ENCODE measurements at places on chromosomes 1 and 21.
A peak's percentile ranks its signal among the peaks of the same experiment; 100 is the strongest.

DNA sequence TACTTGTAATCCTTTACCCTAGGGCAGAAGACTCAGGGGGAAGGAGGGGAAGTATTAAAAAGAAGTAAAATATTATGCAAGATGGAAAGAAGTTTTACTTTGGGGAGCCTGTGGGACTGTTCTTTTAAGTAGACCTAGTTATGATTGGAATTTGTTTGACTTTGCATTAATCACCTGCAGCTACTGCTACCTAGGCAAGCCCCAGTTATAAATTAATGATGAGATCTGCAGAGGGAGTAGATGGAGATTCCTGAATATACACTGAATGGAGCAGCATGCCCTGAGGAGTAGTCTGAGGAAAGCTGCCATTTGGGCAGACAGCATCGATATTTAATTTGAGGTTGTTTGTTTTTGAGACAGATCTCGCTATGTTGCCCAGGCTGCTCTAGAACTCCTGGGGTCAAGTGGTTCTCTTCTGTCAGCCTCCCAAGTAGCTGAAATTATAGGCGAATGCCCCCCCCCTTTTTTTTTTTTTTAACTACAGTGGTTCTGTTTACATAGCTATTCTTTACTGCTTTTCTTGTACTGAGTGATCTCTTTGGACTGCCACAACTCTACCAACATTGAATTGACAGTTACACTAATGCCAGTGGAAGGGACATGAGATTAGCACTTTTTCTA is 81.4 kb upstream of the SERTAD4 start:
- no peak for DNase-seq

- DNase-seq, result no peak
These were observed 335.3 kb upstream of the KAZN start for GRCh38 chr1:14263225-14263624.

- DNase-seq, result no peak
These were observed 1.1 kb downstream of the IL10RB start for GRCh38 chr21:33267250-33267649.

DNA sequence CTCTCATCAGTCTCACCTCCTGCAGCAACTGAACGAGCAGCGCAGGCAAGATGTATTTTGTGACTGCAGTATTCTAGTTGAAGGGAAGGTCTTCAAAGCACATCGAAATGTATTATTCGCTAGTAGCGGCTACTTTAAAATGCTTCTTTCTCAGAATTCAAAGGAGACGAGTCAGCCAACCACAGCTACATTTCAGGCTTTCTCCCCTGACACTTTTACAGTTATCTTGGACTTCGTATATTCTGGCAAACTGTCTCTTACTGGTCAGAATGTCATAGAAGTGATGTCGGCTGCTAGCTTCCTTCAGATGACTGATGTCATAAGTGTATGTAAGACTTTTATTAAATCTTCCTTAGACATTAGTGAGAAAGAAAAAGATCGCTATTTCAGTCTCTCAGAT is 53.7 kb downstream of the ZBTB8A start:
- DNase-seq, result peak; percentile 23

DNA sequence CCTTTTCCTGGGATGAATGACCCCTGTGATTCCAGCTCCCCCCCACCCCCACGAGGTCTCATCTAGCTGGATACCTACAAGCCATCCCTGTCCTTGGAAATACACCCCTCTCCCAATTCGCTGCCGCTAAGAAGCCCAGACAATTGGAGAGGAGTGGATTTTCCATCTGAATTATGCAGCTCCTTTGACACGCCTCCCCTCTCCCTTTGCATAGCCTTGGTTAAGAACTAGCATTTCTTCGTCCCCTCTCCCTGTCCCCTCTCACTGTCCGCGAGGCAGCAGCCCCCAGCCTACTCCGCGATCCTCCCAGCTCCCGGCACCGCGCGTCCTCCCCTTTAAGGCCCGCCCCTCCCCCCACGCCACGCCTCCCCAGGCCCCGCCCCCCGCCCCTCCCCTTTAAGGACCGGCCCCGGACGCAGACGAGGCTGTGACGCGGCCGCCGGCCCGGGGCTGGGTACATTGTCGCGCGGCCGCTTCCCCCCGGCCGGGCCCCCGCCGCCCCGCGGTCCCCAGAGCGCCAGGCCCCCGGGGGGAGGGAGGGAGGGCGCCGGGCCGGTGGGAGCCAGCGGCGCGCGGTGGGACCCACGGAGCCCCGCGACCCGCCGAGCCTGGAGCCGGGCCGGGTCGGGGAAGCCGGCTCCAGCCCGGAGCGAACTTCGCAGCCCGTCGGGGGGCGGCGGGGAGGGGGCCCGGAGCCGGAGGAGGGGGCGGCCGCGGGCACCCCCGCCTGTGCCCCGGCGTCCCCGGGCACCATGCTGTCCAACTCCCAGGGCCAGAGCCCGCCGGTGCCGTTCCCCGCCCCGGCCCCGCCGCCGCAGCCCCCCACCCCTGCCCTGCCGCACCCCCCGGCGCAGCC is at the start of gene MAPKAPK2:
TSS of gene MAPKAPK2 (plus strand) at position 428 of the 856 bp plus-strand sequence. CDS start at position 753, 325 bp downstream.
- peak; percentile 67 for DNase-seq

DNA sequence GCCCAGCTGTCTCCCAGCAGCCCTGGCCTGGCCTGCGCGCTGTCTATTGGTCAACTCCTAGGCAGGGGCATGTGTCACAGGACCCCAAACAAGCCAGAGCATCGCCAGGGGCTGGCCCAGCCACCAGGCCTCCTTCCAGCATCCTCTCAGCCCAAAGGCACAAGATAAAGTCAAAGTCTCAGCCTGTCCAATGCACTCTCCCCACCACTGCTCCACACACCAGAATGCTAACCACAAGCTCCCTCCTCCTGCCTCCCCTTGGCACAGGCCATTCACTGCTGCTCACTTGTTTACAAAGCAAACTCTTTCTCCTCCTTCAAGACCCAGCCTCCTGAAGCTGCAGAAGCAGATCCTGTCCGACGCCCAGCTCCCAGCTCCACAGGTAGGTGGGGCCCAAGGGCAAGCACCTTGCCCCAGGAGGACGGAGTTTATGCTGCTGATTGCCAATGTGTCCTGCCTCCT is 133.4 kb downstream of the DMRTB1 start:
- peak; percentile 91 for DNase-seq

GRCh38 chr1:202728951-202729350 is 18.7 kb upstream of the SYT2 start:
- DNase-seq, result no peak

GRCh38 chr1:212452323-212453155 is 19.8 kb downstream of the NENF start:
- DNase-seq, result peak; percentile 72

- DNase-seq, result no peak
These were observed 10.9 kb downstream of the SLC41A1 start for GRCh38 chr1:205802060-205802459.

DNA sequence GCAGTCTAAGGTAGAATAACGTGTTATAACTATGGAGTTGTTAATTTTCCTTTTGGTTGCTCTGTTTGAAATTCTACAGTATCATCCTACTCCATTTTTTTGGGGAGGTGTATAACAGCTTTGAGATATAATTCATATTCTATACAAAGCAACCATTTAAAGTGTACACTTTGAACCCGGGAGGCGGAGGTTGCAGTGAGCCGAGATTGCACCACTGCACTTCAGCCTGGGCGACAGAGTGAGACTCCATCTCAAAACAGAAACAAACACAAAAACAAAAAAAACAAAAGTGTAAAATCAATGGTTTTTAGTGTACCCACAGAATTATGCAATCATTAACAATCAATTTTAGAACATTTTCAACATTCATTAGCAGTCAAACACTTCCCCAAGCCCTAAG is 33.8 kb downstream of the CNIH4 start:
- no peak for DNase-seq

- peak; percentile 86 for DNase-seq
These were observed 485.3 kb upstream of the PTBP2 start for GRCh38 chr1:96236156-96236739.

DNA sequence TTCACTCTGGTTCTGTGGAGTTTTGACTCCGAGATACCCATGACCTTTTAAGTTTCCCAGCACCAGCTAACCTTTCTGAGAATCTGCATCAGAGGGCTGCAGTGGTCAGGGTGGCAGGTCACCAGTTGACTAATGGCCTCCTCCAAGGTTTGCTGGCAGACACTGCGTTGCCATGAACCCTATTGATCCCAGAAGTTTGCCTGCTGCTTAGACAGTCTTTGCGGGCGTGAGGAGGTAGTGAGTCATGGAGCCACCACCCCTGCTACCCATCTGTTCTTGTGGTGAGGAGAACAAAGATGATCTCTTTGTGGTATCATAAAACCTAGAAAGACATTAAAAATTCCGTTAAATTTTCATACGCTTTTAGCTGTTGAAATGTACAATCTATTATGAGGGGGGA is 180.4 kb downstream of the FGGY start:
- peak; percentile 48 for DNase-seq

GRCh38 chr1:81877940-81878339 is 77.2 kb downstream of the ADGRL2 start:
- DNase-seq, result no peak

DNA sequence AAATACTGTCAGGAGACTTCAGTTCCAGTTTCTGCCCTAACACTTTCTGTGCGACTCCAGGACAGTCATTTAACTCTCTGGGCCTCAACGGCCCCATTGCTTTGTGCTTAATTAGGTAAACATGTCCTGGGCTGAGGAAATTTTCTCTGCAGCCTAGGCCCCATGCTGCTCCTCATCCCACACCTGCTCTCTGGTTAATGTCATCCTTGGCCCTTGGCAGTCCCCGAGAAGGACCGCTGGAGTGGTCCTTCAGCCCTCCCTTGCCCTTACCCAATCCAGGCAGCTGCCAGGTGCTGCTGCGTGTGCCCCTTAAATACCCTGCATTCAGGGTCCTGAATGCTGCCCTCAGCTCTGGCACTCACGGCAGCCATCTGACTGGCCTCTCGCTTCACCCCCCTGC is 18.7 kb downstream of the UBL4B start:
- DNase-seq, result no peak

DNA sequence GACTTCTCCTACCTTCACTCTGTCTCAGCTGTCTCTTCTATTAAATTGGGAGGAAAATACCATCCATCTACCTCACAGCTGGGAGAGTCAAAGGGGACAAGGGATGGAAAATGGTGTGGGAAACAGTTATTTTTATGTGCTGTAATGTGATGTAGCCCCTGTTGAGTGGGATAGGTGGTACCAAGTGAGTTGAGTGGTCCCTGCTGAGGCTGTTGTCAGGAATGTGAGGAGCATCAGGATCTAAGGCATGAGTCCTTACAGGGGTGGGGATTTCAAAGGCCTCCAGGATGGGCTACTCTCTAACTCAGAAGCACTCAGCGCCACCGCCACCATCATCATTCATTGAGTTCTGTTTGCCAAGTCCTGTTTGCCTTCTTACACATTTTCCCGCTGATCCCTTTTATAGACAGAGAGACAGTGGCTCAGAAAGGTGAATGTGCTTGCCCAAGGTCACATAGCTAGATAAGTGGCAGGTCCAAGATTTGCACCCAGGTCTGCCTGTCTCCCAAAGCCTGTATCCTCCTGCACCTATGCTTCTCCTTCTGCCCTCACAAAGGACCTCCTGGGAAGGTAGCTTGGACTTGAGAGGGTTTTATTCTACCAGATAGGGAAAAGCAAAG is 4.6 kb upstream of the ID3 start:
- DNase-seq, result no peak

DNA sequence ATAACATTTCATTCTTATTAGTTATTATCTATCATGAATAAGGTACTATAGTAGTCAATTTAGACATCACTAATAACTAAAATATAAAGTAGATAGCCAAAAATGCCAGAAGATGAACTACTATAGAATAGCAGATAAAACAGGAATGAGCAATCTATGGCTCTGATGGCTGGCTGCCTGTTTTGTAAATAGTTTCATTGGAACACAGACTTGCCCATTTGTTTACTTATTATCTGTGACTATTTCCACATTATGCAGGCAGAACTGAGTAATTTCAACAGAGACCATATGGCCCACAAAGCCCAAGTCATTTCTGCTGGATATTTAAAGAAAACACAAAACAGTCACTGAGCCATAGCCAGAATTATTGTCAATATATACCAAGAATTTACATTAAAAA is 222.1 kb downstream of the COL24A1 start:
- DNase-seq, result no peak

GRCh38 chr1:67749263-67749843 is 64.4 kb downstream of the GADD45A start:
- no peak for DNase-seq

GRCh38 chr1:155160128-155160527 is 13.0 kb downstream of the KRTCAP2 start:
- DNase-seq, result no peak

DNA sequence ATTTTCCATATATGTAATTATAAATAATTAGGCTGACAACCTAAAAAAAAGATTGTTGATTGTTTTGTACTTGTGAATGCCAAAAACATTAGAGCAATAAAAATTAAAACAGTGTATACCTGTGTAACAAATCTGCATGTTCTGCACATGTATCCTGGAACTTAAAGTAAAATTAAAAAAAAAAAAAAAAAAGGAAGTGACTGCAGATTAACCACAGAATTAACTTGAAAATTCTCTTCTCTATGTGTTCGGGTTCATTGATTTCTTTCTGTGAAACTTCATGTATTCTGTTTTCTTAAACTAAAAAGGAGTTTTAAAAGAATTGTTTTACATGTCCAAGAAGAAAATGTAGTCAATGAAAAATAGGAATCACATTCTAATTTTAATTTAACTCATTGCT is 95.7 kb downstream of the FASLG start:
- no peak for DNase-seq

DNA sequence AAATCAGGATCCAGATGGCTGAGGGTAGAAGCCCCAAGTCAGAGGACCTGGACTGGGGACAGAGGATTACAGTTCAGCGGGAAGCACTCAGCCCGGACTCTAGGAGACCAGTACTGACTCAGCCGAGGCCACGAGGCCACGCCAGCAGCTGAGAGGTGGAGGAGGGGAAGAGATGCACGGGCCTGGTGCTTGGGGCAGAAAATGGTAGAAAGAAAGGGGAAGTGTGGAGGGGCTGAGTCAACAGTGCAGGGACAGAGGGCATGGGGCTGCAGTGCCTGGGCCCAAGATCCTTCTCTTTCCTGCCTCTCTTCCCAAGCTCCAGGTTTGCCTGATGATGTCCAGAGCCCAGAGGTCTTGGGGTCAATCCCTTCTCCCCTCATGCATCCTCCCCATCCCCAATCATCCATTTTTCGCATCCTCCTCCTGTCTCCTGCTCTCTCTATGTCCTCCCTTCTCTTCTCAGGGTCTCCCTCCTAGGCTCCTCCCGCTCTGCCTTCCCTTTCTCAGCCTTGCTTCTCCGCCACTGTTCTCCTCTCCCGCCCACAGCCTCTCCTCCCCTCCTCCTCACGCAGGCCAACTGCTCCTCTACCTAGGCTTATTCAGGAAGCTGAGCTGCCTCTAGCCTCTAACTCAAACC is 7.7 kb downstream of the ARHGEF2 start:
- peak; percentile 80 for DNase-seq

DNA sequence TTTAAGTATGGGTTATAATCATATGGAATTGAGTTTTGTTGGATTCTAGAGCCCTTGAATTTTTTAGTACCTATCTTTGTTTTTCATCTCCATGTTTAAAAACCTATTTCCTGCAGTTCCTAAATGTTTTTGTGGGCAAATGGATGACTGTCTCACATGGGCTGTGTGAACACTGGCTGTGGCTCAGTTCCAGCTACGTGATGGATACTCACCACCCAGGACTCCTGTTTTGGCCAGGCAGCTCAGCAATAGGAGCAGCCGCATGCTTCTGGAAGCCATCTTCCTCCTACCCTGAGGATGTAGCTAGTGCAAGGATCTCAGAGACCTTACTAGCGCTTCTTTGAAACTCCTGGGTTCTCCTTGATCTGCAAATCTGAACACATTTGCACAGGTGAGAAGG is 2.8 kb downstream of the REG4 start:
- no peak for DNase-seq
